ENCODE measurements at places on chromosomes 6 and 20. TPM values are rescaled to one million over a fixed set of nuclear protein-coding genes. Genes with fewer than 3 reads are reported as not detected.

DNA sequence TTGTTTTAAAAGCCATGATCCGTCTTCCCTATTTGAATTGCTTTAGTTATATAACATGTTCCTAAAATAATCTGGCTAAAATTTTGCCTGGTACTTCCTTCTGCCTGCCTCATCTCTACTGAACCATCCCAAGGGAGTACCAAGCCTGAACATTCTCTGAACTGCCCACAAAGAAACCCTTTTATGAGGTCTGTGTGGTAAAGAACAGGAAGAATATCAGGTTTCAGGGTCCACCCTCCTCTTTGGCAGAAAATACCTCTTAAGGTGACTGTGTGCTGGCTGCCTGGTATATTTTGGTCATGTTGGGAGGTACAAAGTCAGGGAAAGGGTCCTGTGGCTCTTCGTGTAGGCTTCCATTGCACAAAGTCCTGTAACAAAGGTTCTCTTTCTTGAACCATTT is 574.1 kb upstream of the CHD6 start:
- no peak for DNase-seq

TNNC2 gene
- not detected for total RNA-seq

RAB44 gene
- 0.14 TPM for total RNA-seq

DNA sequence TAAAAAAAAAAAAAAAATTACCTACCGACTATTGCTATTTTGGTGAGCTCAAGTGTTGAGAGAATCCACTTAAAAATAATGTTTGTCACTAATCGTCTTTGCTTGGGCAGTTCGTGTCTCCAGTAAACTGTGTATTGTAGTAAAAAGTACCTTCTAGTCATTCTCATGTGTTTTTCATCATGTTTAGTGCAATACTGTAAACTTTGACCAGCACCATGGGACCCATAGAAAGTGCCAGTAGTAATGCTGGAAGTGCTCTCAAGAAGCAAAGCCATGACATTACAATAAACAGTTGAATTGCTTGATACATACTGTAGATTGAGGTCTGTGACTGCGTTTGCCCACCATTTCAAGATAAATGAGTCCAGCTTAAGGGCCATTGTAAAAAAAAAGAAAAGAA is 395.2 kb downstream of the BCKDHB start:
- DNase-seq, result no peak

- DNase-seq, result no peak
Measured at GRCh38 chr6:11413117-11413687, 124.3 kb upstream of the TMEM170B start.

DNA sequence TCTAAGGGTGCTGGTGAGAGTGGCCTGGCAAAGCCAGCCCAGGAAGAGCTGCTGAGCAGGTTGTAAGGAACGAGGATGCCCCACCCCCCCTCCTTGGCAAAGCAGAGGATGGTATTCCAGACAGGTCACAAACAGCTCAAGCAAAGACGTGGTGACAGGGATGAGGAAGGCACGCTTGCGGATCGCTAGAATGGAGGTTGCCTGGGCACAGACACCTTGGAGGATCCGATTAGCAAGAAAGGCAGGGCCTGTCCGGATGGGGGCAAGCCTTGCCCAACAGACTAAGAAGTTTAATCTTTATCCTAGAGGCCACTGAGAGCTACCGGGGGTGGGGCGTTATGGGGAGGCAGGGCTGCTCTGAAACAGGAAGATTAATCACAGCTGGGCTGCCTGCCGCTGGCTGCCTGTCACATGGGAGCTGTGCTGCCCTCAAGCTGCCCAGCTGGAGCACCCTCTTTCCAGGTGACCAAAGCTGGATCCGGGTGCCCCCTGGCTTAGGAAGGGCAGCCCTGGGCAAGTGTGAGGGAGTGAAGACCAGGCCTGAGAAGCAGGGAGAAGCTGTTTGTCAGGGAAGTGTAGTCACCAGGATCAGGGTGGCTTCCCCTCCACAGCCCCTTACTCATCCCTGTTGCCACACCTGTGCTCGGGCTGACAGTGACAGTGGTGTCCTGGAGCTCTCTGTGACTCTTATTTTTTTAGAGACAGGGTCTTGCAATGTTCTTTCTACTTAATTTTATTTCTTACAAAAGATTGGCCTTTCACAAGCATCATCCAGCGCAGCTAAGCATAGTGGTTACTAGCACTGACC is 9.1 kb upstream of the MAPK13 start:
- DNase-seq, result no peak
